ENCODE measurements at places on chromosomes 13 and 19.

DNA sequence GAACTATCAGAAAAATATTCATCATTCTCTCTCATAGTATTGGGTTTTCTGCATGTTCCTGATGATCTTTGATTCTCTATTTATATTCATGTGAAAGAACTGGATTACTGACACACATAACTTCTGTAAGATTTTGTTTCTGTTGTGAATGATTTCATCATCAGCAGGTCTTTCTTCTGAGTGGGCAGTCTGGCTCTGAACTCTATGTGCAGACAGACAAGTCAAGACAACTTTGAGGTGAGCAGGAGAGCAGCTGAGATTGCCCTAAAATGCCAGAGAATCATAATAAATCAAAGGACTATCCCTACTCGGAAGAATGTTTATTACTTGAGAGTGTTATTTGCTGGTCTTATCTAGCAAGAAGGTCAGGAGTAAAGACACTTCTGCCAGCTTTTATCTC, 652.1 kb upstream of the GPC6 start:
- no peak for DNase-seq

DNA sequence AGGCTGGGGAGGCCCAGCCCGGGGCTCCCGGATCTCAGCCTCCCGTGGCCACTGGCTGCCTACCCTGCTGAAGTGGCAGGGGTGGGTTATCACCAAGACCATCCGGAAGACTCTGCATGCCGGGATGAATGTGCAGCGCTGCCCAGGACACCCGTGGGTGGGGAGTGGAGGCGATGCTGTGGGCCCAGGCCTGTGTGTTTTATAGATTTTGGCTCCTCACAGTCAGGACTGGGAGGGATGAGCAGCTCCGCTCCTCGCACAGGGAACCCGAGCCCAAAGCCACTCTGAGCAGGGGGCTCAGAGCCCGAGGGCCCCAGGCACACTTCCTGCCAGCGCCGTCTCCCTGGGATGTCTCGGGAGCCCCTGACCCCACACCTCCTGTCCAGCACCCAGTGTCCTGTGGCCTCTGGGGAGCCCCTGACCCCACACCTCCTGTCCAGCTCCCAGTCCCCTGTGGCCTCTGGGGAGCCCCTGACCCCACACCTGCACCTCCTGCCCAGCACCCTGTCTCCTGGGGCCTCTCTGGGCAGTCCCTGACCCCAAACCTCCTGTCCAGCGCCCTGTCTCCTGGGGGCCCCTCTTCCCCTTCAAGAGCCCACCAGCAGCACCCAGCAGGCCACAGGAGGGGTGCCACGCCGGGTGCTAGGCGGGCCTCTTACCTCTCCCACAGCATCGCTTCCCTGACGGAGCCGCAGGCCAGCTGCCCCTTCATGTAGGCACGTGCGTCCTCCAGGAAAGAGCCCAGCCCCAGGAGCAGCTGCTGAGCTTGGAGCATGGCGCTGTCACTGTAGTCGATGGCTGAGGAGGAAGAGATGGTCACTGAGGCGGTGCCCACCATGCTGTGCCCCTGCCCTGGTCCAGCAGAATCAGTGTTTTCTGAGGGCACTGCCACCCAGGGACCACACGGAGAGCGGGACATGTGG, 31.4 kb downstream of the NAXD start:
- DNase-seq = no peak

- DNase-seq = no peak
Measured at GRCh38 chr19:5002143-5002542, 33.2 kb downstream of the KDM4B start.

- DNase-seq = no peak
Measured at GRCh38 chr13:93364166-93364565, 137.6 kb downstream of the GPC6 start.

DNA sequence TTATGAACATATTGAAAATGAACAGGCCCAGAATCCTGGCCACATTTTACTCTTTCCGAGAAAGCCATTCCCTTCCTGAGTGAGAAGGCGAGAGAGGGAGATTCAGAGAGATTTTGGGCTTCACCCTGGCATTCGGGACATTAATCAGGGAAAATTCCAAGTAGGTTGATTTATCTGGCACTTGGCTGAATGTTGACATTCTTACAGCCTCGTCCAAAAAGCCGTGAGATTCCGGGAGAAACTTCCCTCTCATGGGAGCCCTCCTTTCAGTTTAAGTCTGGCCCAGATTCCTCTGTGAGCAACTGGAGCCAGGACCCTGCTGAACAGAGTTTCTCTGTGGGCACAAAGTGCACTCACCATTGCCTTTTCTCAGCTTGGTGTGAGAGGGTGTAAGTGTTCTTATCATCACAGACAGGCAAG, 129.2 kb upstream of the PEG3 start:
- no peak for DNase-seq

DNA sequence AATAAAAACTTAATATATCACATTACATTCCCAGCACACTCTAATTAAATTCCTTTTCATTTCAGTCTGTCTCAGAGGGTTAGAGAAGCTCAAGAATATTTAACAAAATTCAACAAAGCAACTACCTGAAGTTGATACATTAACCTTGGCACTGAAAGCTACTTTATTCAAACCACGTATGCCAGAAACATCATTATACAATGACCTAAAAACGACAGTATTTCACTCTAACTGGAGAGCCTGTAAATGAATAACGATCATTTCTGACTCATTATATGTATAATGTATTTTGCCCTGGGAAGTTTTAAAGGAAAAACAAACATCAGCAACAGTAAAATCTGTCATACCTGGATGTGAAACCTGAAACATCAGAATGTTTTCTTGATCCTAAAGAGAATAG, 270.1 kb downstream of the SLITRK5 start:
- DNase-seq = no peak

- no peak for DNase-seq
Measured at GRCh38 chr13:21175656-21176214, 617 bp downstream of the SKA3 start.

DNA sequence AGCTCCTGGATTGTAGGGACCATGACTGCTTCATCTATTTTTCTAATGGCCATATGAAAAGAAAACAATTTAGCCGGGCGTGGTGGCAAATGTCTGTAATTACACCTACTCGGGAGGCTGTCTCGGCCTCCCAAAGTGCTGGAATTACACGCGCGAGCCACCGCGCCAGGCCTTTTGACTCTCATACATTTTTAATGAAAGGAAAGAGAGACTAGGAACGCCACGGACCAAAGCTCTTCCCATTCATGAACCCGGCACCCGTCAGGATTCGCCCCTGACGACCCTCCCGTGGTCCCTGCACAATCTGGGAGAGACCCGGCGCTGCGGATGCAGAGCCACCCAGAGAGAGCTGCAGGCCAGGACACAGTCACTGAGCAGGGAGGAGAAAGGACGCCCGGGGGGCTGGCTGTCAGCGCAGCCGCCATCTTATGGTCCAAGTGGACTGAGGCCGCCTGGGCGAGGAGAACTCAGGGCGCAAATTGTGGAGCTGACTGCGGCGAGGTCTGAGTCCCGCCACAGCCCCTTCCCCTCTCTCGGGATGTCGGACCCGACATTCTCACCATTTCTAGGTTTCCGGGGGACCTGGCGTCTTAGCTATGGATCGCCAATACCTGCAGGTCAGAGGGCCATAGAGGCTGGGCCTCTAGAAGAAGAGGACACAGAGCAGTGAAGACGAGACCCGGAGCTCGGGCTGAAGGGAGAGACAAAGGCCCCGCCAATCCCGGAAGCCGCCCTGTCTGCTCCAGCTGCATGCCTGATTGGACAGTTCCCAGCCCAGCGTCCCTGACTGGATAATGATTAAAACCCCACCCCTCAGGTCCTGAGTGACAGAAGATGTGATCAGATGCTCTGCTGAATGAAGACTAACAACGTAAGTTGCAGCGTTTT, at the start of gene ZNF681:
Gene ZNF681, minus strand, starts transcription at position 705 of the 888 bp plus-strand sequence. Its CDS starts 142 bp downstream, at position 563.
- peak; percentile 94 for DNase-seq

GRCh38 chr13:25778365-25778764, 273.5 kb downstream of the SHISA2 start:
- no peak for DNase-seq

- DNase-seq = no peak
Measured at GRCh38 chr19:28563964-28564921, 648.7 kb downstream of the UQCRFS1 start.

DNA sequence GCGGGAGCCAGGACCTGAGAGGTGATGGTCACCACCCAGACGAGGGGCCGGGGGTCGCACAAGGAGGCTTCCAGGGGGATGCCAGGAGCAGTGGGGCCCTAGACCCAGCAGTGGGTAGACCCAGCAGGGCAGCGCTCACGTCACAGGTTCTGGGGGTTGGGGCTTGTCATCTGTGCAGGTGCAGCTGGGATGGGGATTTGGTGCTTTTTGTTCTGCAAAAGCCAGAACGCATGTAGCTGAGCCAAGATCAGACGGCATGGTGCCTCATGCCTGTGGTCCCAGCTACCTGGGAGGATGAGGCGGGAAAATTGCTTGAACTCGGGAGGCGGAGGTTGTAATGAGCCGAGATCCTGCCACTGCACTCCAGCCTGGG, 15.1 kb downstream of the CSNK1G2 start:
- no peak for DNase-seq

DNA sequence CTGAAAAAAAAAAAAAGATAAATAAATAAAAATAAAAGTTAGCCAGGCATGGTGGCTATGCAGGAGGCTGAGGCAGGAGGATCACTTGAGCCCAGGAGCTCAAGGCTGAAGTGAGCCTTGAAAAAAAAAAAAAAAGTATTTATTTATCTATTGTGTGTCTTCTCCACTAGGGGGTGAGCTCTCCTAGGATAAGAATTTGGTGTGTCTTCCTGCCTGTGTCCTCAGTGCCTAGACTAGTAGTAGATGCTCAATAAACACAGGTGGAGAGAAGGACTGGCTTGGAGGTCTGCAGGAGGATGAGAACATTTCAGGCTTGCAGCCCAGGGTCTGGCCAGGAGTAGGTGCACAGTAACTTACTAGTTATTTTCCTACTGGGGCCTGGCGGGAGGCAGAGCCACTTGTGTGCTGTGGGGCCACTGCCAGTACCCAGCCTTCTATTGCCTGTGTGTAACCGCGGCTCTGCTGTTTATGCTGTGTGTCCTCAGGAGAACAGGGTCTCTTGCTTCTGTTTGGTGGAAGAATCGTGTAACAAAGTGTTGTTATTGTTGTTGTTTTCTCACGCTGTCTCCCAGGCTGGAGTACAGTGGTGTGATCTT, 5.4 kb downstream of the LMTK3 start:
- DNase-seq = no peak

DNA sequence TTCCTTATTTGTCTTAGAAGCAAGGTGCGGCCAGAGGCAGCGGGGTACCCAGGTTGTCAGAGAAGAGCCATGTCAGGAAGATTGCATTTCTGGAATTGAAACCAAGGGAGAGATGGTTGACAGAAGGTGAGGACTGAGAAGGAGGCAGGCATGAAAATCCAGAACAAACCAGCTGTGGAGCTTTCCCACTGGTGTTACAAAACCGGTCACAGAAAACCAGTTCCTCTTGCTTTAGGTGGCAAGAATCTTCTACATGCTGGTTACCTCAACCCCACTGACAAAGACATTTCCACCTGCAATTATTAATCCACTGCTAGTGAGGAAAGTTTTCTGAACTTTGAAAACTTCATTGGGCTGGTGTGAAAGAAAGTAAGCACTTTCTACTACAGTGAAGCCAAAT, 64.0 kb upstream of the MED4 start:
- DNase-seq = no peak
